ENCODE measurements at places on chromosomes 16 and 17. TPM values are rescaled to one million over a fixed set of nuclear protein-coding genes. Genes with fewer than 3 reads are reported as not detected.

Gene NHERF2
- total RNA-seq: 2.8 TPM

Gene LLGL2
- 22.2 TPM for total RNA-seq

Gene COA3
- total RNA-seq: 40.4 TPM

Gene KCNJ2
- not detected for total RNA-seq

Gene ZFPM1
- total RNA-seq: 11.0 TPM

Gene GAST
- not detected for total RNA-seq

Gene CEMP1
- 0.25 TPM for total RNA-seq

Gene GHDC
- 16.9 TPM for total RNA-seq

Gene TEKT5
- not detected for total RNA-seq

Gene PEX12
- total RNA-seq: 3.4 TPM

Gene YPEL2
- 16.4 TPM for total RNA-seq

Gene ZNF469
- 0.51 TPM for total RNA-seq

Gene SPATA22
- total RNA-seq: not detected

Gene ABI3
- 34.8 TPM for total RNA-seq

Gene MAP3K14
- total RNA-seq: 23.4 TPM

Gene RAP1GAP2
- 22.8 TPM for total RNA-seq

Gene CCDC47
- total RNA-seq: 47.9 TPM

Gene TBC1D3G
- not detected for total RNA-seq

Gene KRT9
- total RNA-seq: not detected
